ENCODE measurements at places on chromosomes 16 and 17. TPM values are rescaled to one million over a fixed set of nuclear protein-coding genes. Genes with fewer than 3 reads are reported as not detected.

DNA sequence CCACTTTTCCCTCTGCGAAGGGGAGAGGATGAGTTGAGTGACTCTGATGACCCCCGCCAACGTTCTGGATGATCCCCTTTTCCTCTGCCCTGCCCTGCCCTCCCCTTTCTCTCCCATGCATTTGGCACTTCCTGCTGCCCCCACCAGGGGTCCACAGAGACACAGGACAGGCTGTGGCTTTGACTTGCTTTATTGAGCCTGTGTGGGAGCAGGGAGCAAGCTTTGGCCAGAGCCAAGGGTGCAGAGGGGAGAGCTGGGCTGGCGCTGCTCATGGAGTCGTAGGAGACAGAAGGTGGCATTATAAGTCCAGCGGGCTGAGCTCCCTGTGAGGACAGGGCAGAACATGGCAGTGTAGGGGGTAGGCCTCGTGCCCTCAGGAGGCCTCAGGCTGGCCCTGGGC lies 1.6 kb downstream of the PPY start:
- DNase-seq = no peak

Gene TMEM238L
- 1.00 TPM for total RNA-seq

GRCh38 chr16:20075243-20075642 lies 1.6 kb upstream of the GPR139 start:
- no peak for DNase-seq

GRCh38 chr17:50805486-50805885 lies 29.9 kb upstream of the WFIKKN2 start:
- DNase-seq = no peak

Gene HSPB9
- not detected for total RNA-seq

Gene COX6A2
- total RNA-seq = not detected

Gene FLYWCH2
- total RNA-seq = 47.9 TPM

- no peak for DNase-seq
Measured at GRCh38 chr16:81546781-81547180, 102.2 kb downstream of the CMIP start.

Gene HS3ST4
- total RNA-seq = 0.38 TPM

Gene LRRC45
- total RNA-seq = 16.5 TPM

Gene CAMTA2
- total RNA-seq = 14.6 TPM

Gene KRTAP29-1
- total RNA-seq = not detected

DNA sequence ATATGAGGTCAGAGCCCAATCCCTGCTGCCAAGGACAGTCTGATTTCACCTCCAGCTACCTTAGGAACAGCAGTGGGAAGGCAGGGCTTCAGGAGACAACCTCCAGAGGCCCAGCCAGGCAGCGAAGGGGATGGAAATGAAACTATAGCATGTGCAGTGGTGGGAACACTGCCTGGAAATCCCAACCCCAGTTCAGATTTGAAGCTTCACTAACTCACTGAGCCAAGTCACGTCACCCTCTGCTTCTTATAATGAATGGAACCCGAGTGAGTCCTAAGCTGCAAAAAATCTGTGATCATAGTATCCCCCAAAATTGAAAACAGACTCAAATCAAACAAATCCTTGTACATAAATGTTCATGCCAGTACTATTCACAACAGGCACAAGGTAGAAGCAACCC lies 36.0 kb upstream of the SLC39A11 start:
- no peak for DNase-seq

GRCh38 chr17:280901-281300 lies 71.7 kb downstream of the RPH3AL start:
- DNase-seq = no peak

Gene GRB7
- 62.0 TPM for total RNA-seq

- no peak for DNase-seq
Measured at GRCh38 chr17:9192010-9192409, 170.7 kb downstream of the NTN1 start.

- DNase-seq = no peak
Measured at GRCh38 chr16:89779231-89779908, 37.1 kb downstream of the FANCA start.

Gene ROGDI
- 30.8 TPM for total RNA-seq

GRCh38 chr17:32658470-32659418 lies 172.0 kb downstream of the CDK5R1 start:
- DNase-seq = no peak

DNA sequence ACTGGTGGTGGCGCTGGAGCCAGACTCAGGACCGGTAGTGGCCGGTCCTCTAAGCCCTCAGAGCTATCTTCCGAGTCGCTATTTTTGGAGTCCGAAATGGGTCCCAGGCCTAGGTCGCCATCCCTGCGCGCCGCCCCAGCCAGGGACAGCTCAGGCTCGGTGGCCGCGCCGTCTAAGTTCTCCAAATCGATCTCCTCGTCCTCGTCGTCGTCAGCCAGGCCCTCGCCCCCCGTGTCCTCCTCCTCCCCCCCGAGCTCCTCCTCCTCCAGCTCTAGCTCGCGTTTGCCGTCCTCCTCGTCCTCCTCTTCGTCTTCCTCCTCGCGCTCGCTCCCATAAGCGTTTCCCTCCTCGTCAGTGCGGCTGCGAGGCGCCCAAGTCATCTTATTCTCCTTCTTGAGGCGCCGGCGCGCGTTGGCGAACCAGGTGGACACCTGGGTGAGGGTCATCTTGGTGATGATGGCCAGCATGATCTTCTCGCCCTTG lies 1.6 kb downstream of the IRX3 start:
- DNase-seq = no peak

DNA sequence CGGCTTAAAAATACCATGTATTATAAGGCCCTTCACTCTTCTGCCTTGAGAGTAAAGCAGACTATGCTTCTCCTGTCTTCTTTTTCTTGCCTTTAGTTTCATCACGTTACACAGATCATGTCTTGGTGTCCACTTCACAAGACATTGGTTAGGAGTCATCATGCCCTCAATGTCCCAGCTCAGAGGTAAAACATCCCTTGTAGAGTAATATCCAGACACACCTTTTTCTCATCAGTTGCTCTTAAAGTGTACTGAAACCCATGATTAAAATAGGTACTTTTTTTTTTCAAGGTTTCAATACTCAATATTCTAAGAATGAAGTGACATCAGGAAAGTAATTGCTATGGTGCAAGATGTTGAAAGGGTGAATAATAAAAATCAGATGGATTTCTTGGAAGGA lies 267.8 kb downstream of the PMP22 start:
- DNase-seq = no peak

Gene SYT17
- 3.3 TPM for total RNA-seq

DNA sequence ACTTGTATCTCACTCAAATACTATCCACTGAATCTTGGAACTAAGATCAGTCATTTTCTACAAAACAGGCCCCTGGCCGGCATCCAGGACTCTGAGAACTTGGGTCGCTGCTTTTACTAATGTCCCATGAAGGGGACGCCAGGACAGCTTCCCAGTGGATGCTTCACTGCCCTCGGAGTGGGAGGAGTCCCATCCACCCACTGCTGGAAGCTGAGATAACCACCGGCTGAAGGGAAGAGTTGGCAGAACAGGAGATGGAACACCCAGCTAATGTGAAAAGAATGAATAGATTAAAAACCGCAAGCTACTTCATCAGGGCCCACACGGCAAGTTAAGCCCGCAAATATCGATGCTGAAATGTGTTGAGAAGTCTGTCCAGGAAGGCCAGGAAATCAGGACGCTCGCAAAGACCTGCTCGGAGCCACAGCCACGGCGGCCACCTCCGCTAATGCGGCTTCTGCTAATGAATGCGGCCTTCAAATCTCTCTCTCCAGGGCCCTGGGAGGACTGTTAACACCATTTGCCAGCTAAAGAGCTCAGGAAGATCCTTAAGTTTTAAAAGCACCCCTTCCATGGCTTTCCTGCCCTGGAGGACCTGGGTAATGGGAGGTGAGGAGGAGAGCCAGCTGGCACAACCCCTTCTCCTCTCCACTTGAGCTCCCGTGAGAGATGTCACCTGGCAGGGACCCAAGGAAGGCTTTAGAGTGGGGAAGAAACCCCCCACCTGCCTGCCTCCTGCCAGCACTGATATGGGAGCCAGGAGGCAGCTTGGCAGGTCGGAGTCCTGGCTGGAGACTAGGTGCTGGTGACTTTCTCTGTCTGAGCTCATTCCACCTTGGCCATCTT lies 226.6 kb upstream of the RPL38 start:
- no peak for DNase-seq

DNA sequence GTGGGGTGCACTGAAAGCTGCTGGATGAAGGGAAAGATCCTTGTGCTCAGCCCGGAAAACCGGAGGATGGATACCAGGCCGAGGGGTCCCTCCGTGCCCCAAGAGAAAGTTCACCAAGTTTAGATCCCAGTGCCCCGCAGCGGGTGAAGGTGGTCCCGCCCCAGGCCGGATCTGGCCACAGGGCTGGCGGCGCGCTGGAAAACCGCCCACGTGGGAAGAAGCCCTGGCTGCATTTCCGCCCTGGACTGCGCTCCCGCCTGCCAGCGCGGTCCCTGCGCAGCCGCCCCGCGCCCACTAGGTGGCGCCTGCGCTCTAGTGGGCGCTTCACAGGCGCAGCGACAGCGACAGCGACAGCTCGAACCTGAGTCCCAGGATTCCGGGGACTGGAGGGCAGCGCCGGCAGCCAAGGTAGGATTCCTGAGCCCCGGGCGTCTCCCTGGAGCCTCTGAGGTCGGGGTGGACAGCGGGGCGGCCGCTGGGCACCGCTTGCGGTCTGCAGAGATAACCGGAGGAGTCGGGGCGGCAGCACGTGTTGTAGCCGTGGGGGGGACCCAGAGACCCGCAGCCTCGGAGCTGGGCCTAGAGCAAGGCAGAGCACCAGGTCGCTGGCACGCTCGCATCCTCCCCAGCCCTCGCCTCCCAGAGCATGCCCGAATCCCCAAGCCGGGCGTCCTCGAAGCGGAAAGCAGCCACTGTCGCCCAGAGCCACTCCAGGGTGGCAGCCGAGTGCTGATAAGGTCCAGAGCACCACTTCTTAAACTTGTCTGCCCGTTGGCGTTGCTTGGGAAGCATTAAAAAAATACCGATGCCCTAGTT lies at the start of gene CHD9:
Gene CHD9 (plus strand): TSS at position 322 of the 816 bp plus-strand sequence. CDS start 101,099 bp downstream, outside the sequence.
- DNase-seq = no peak

DNA sequence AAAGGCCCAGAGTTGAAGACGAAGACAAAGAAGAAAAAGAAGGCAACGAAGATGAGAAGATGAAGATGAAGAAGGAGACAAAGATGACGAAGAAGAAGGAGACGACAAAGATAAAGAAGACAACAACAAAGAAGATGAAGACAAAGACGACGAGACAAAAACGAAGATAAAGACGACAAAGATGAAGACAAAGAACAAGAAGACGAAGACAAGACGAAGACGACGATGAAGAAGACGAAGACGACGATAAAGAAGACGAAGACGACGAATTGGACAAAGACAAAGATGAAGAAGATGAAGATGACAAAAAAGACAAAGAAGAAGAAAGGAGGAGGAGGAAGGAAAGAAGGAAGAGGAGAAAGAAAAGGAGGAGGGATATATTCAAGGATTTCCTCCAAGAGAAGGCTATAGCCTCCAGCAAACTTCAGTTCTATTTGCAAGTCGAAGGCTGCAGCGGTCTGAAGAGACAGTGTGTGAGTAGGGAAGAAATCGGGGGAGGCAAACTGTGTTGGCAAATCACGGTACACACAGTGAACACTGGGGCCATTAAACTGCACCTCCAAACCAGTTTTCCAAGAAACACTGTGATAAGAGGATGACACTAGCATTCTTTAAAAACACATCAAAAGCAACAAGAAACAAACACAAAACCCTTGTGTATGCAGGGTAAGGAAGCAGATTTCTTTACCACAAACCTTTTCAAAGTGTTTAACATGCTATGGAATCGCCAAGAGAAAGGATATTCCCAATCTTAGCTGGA lies 40.5 kb downstream of the MARF1 start:
- no peak for DNase-seq

DNA sequence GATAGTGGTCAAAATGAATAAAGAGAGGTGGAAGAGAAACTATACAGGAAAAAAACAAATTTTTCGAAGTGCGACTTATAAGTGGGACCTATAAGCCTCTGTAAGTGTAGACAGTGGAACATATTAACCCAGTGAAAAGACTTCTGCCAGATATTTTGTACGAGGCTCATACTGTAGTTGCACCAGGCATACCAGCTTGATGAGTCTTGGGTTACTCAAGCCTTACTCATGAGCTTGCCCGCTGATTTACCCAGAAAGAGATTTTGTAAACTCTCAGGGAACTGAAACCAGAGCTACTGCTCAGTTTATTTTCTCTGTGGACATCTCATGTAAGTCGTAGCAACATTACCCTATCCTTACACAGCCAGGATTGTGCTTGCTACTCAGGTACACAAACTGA lies 708.0 kb upstream of the SOX9 start:
- no peak for DNase-seq

All from esophagus squamous epithelium (tissue), 5 donors.